ENCODE measurements at places on chromosomes 1 and 21.

- DNase-seq, result peak; percentile 90
Observed at GRCh38 chr1:151611832-151612500, at the start of gene SNX27. Gene SNX27, plus strand, starts transcription at chr1:151612050. Its CDS starts 152 bp downstream, at chr1:151612202.

DNA sequence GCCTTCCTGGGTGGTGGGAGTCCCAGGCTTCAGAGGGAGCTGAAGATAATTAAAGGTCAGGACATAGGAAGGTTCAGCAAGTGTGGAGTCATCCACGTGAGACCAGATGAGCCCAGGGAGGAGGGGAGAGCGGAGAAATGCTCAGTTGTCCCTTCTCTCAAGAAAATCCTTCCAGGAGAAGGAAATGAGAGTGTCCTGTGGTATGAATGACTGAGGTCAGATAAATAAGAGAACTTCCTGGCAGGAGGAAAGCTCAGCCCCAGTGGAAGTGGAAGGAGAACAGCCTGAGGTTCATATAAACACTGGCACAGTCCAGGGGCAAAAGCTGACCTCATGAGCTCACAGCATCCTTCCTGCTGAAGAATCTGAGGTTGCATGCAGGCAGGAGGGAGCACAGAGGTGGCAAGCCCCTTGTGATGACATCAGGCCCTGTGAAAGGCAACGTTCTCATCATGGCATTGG, 97.6 kb downstream of the NAV1 start:
- no peak for DNase-seq

DNA sequence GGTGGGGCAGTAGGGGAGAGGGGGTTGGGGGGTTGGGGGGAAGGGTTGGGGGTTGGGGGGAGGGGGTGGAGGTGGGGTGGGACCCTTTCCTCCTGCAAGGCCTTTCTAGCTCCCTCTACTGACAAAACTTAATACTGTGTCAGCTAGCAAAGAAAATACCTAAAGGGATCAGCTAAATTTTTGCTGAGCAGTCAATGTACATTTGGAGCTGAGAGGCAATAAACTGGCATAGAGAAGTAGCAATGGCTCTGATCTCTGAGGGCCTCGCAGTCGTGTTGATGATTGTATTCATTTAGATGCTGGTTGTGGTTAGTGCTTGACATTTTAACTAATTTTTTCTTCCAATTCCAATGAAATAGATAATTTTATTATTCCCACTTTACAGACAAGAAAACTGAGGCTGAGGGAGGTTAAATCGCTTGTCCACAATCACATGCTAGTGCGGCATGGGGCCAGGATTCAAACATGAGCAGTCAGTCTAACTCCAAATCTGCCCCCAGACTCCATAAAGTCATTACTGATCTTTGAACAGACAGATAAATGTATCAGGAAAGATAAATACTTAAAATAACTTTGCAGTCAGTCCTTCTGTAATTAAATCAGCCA, 357.1 kb downstream of the DISC1 start:
- no peak for DNase-seq

- no peak for DNase-seq
Observed at GRCh38 chr1:169765580-169766331, 29.0 kb downstream of the METTL18 start.

GRCh38 chr1:177631770-177632169, 338.1 kb downstream of the SEC16B start:
- no peak for DNase-seq

DNA sequence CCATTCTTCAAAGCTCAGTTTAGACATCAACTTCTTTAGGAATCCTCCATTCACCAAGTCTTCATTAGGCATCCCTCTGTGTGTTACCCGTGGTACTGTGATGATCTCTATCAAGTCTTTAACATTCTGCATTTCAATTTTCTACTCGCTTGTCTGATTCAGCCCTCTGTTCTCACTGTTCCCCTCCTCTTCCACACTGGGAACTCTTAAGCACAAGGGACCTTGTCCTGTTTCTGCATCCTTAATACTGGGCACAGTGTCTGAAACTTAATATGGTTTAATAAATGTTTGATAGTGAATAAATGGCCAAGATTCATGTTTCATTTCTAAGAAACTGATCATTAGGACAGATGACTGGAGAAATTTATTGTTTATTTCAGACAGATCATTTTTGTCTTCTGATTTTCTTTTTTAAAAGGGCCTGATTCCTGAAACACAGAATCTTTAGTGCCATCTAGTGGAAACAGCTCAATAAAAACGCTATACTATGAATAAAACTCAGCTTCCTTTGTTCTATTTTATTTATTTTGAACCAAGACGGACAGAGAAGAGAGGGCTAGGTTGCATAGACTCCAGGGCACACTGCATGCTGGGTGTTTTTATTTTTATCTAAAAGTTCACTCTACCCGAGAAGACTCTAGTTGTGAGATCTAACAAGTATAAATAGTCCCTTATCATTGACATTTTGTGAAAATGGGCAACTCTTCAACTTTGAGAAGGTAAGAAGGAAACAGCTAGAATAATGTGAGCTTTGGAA, 7.0 kb upstream of the TRIM45 start:
- DNase-seq, result peak; percentile 40

- DNase-seq, result no peak
Observed at GRCh38 chr1:218642033-218642948, 297.2 kb downstream of the TGFB2 start.

GRCh38 chr1:23997812-23998211, 17.7 kb upstream of the SRSF10 start:
- no peak for DNase-seq

DNA sequence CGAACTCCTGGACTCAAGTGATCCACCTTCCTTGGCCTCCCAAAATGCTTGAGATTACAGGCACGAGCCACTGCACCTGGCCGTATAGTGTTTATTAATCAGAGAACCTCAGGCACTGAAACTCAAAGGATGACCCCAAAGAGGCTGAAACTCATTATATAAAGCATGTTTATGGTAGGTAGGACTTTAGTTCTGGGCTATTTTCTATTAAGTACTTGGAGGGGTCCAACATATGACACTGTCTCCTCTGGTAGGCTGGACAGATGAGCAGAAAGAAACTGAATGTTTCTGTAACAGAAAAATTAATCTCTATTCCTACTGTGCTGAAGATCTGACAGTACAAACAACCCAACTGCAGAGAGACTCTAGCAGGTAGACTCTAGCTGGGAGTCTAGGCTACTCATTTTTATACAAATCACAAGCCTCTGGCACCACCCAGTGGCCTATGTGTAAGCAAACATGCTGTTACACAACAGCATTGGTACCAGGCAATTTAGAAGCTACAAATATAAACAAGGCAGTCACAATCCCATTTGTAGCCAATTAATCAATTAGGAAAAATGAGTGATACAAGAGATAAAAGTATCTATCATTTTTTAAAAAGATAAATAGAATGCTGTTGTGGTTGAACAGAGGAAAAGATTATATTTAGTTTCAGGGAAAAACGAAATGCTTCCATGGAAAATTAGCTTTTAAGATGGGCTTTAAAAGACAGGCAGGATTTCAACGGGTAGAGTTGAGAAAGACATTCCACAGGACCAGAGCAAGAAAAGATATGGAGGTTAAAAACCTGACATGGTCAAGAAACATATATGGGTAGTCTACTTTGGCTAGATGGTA, 10.4 kb downstream of the DCAF8 start:
- DNase-seq, result peak; percentile 69

GRCh38 chr1:228095938-228096337, 7.2 kb downstream of the C1orf35 start:
- no peak for DNase-seq

- DNase-seq, result peak; percentile 34
Observed at GRCh38 chr1:229199261-229200243, 71.4 kb upstream of the RAB4A start.

DNA sequence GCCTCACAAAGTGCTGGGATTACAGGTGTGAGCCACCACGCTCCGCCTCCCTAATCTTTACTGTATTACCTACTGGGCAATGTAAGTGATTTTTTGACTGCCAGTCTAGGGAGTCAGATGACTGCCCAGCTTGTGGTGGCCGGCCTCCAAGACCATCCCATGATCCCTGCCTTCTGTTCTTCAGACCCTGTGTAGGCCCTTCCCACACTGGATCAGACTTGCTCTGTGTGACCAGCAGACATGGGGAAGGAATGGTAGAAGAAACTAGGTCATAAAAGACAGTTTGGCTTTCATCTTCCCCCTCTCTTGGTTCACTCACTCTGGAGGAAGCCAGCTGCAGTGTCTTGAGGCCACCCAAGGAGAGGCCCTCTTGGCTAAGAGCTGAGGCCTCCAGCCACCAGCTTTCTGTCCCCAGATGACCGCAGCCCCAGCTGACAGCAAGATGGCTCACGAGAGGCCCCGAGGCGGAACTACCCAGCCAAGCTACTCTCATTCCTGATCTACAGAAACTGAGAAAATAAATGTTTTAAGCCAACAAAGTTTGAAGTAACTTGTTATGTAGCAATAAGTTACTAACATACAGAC, 14.5 kb upstream of the CBR3 start:
- no peak for DNase-seq

- DNase-seq, result peak; percentile 13
Observed at GRCh38 chr1:152533327-152533938, 19.2 kb downstream of the CRCT1 start.

DNA sequence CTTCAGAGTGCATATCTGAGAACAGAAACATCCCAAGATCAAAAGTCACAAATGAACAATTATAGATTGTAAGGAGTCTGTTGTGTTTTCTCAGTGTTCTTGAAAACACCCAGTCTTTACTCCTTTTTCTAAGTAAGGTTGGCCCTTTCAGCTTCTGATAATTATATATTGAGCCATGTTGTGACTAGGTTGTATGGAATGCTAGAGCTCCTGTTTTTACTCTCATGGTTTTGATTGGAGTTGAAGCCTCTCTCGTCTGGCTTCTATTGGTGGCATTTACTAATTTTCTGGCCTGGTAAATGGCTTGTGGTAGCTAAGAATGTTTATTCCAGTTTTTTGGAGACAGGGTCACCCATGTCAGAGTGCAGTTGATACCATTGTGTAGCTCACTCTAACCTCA, 84.7 kb downstream of the NDUFS5 start:
- no peak for DNase-seq

DNA sequence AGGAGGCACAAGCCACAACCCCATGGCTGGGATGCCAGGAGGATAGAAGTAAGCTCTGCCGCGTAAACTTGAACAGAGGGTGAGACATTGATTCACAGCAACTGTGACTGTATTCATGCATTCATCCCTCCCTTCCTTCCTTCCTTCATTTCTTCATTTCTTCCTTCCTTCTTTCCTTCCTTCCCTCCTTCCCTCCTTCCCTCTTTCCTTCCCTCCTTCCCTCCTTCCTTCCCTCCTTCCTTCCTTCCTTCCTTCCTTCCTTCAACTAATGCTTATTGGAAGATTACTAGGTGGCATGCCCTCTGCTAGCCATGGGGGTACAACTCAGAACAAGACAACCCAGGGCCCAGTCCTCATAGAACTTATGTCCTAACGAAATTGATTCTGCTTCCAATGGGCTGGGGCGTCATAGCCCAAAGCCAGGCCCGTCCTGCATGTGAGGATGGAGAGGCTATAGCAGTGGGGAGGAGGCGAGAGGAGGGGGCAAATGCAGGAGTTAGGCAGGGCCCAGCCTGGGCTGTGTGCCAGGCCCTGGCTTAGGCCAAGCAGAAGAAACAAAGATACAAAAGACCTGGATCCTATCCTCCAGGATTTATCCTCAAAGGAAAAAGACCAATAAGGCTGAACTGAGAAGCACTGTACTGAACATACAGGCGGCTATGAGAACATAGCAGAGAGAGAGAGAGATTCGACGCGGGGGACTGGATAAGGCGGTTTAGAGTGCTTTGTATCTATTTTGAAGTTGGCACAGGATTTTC, 24.4 kb upstream of the PAXBP1 start:
- no peak for DNase-seq

GRCh38 chr1:237528545-237528944, 362.2 kb downstream of the ZP4 start:
- no peak for DNase-seq

DNA sequence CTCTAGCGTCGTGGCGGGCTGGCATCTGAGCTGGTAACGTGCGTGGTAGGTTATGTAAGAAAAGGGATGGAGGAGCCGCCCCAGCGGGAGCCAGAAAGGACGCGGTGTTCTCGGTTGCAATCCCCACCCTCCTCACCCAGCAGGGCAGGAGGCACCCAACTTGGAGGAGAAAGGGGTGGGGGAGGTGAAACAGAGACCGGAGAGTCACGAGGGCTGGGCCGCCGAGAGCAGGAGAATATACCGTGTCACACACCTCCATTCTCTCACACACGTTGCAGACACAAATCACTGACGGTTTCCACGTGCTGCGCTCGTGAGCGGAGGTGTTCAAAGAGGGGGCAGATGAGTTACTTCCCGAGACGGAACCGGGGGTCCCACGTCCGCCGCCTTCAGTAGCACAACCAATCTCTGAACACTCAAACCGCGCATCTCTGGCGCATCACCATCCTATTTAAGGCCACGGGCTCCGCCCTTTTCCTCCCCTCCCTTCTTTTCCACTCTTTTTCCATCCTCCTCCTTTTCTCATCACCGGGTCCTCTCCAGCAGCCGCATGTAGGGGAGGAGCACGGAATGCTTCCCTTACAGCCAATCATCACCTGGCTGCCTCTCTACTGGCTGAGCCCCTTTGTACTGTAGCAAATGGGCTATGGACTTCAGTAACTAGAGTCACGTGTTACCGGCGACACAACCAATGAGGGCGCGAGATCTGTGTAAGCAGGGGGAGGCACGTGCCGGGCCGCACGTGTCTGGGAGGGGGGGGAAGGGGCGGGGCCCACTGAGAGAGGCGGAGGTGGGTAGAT, at the start of gene CIART:
Gene CIART, plus strand, starts transcription at position 797 of the 800 bp plus-strand sequence. CDS start 714 bp downstream, outside the sequence.
- DNase-seq, result peak; percentile 86

DNA sequence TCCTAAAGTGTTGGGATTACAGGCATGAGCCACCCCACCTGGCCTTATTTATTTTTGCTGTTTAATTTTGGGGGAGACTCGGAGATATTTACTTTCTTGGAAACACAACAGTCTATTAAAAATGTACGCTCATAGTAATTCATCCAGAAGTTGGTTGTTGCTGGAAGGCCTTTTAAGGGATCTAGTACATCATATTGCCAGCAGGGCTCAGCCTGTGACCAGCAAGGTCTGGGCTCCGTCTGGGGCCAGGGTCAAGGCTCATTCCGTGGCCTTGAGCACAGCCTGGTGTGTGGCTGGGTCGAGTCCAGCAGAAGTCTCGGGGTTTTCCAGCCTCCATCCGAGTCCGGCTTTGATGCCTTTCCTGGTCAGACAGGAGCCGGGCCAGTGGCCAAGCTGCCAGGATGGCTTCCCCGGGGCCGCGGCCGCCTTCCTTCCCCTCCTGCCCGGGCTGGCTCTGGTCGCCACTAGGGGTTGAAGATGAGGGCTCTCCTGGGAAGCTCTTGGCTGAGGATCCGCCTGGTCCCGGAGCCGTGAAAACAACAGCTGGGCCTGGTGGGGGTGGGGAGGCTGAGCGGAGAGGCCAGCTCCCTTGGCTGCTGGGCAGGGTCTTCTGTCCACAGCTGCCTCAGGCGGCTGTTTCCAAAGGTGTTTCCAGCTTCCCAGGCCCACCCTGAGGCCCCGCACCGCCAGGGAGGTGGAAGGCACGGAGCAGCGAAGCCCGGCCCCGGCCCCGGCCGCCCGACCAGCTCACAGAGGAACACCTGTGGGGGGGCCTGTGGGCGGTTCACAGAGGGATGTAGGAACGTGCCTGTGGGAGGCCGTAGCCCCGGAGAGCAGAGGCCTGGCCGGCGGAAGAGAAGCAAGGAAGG, 5.1 kb upstream of the VWA1 start:
- DNase-seq, result no peak

- DNase-seq, result no peak
Observed at GRCh38 chr21:25568246-25568645, 39.0 kb downstream of the MRPL39 start.

- no peak for DNase-seq
Observed at GRCh38 chr1:219412772-219413171, 200.1 kb downstream of the ZC3H11B start.

- no peak for DNase-seq
Observed at GRCh38 chr1:168709405-168710363, 19.3 kb downstream of the DPT start.

- no peak for DNase-seq
Observed at GRCh38 chr21:34524646-34525601, 12.9 kb upstream of the KCNE1 start.

GRCh38 chr1:54332781-54333585, 73.2 kb downstream of the SSBP3 start:
- no peak for DNase-seq

Data from CD4-positive, alpha-beta T cell treated with Interleukin-4 for 4 hours (primary cell).